PC-3 (cell line): ENCODE measurements at places on chromosomes 2 and 18.

DNA sequence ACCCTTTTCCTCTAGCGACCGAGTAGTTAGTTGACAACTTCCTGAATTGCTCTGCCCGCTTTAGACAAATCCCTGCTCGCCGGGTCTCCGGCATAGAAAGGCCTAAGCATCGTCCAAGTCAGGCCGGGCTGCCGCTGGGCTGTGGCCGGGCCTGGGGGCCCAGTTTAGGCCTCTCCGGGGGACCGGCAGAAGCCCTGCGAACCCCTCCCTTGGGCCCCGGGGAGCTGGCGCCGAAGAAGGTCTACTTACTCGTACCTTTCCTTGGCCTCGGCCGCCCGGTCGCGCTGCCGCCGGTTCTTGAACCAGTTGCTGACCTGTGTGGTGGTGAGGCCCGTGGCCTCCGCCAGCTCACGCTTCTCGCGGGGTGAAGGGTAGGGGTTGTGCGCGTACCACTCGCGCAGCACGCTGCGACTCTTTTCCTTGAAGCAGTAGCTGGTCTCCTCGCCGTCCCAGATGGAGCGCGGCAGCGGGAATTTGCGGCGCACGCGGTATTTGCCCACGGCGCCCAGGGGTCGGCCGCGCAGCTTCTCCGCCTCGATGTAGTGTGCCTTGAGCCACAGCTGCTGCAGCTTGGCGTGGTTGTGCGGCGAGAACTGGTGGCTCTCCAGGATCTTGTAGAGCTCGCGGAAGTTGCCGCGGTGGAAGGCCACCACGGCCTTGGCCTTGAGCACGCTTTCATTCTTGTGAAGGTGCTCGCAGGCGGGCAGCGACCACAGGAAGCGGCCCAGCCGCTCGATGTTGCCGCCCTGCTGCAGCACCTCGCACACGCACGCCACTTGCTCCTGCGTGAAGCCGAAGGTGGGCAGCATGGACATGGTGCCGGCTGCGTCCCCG is 739 bp downstream of the SIX2 start:
- DNase-seq = peak; percentile 28

DNA sequence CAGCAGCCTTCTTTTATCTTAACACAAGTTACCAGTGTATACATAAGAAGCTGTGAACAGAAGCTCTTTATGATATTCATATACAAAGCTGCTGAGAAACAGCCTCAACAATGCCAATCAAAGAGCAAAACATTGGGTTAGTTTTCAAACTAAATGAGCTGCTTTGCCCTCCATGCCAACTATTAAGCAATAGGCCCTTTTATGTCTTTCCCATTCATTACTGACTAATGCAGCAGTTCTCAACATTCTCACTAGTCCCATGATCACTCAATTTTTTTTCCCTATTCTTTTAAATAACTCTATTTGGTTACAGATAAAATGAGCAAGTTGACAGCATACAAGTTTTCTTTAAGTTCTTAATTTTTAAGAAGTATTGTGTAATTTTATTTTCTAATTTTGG is 57.9 kb upstream of the FRZB start:
- no peak for DNase-seq

GRCh38 chr2:152410165-152410597 is 75.2 kb downstream of the FMNL2 start:
- DNase-seq = peak; percentile 18

DNA sequence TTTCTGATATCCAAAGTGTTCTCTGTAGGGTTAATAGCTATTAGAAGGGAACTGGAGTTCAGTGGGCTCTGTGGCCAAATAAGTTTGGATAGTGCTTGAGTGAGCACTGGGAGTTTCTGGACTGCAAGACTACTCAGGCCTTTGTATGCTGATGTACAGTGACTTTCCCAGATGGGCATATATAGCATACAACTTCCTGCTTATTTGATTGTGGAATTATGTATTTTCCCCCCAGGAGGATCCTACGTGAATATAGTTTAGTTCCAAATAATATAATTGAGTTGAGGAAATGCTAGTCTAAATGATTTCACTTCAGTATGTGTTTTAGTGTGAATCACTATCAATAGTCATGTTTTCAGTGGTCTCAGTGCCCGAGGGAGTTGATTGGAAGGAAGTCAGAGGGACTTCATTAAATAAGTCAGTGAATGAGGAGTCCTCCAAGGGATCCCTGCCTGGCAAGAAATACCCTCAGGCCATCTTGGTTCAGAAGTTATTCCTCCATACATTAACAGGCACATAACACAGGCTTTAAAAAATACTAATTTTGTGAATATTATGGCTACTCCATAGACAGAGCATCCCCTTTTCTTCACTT is 251.4 kb downstream of the PRKCE start:
- no peak for DNase-seq

DNA sequence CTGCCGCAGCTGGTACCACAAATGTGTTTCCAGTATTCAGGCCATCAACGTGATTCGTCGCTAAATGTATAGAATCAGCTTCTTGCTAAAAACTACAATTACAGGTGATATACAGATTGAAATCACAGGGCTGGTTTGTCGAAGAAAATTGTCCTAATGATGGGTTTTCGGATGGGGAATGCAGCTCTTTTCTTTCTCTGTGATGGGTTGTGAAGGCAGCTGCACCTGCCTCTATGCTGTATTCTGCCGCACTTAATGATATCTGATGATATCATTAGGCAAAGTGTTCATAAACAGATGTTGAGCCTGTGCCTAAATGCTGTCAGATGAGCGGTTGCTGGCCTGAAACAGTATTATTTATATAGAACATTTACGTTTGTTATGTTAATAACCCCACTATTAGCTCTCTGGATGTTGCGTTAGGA is 218.1 kb downstream of the ARHGAP15 start:
- DNase-seq = no peak
